ENCODE measurements at places on chromosomes 13 and 19.
A peak's percentile ranks its signal among the peaks of the same experiment; 100 is the strongest.

GRCh38 chr19:31451686-31452330 lies 102.6 kb upstream of the TSHZ3 start:
- no peak for DNase-seq

DNA sequence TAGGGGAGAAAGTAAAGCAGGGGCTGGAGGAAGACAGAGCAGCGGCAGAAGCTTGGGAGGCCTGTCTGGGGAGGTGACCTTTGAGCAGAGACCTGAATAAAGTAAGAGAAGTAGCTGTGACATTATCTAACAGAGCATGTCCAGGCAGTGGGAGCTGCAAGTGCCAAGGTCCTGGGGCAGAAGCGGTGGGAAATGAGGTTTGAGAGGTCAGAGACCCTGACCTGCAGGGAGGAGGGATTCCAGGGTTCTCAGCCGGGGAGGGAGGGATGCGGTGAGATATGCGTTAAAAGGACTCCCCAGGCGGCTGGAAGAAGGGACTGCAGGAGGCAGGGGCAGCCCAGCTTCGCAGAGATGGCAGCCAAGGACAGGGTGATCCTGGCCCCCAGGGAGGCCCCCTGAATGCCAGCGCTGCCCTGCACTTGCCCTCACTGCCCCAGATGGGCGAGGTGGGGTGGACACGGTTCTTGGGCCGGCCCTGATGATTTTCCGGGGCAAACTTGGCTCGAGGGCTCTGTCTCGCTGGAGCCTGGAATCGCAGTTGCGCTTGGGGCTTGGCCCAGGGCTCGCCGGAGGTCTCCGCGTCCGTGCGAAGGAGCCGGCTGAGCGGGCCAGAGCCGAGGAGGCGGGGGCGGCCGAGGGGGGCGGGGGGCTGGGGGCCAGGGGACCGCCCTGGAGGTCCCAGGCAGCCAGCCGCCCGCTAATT lies 3.2 kb downstream of the CRLF1 start:
- peak; percentile 54 for DNase-seq

- no peak for DNase-seq
Measured at GRCh38 chr19:32708457-32708856, 11.1 kb upstream of the TDRD12 start.

DNA sequence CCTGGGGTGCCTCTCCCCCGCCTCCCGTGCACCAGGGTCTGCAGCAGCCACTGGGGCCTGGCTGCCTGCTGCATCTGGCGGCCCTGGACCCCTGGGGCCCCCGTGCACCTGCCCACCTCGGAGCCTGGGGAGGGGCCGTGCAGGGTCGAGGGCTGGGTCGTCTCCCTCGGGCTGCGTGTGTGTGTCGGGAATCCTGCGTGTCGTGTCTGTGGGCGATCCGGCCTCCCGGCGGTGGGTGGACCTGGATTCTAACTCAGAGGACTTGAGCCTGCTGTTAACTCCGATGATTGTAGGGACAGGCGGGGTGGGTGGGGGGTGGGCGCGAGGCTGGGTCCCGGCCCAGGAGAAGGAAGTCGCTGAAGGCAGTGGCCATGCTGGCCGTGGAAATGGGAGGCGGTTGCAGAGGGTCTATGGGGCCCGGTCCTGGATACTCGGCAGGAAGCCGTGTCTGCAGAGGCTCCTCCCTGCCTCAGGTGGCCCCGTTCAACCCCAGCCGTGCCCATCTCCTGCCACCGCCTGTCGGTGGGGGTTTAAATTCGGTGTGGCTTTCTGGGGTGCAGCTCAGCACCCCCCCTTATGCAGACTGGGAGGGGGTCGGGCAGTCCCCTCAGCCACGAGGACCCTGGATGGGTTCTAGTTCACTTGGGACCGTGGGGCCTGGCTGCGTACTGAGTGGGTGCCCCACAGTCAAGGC lies 9.4 kb upstream of the WDR18 start:
- DNase-seq = peak; percentile 47

DNA sequence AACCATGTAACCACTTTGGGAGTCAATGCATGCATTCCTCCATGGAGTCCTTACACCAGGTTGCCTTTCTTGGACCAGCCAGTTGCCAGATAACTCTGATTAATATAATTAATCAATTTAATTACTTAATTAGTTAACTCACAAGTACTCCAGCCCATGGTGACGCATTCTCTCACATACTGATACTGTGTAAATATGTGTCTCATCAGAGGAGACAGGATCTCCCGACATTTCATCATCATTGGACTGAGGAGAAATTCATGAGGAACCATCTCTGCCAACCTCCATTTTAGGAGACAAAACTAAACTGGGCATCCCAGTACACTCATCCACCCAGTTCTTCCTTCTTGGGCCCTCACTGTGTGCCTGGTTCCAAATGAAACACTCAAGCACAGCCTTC lies 6.5 kb upstream of the CASP14 start:
- no peak for DNase-seq

DNA sequence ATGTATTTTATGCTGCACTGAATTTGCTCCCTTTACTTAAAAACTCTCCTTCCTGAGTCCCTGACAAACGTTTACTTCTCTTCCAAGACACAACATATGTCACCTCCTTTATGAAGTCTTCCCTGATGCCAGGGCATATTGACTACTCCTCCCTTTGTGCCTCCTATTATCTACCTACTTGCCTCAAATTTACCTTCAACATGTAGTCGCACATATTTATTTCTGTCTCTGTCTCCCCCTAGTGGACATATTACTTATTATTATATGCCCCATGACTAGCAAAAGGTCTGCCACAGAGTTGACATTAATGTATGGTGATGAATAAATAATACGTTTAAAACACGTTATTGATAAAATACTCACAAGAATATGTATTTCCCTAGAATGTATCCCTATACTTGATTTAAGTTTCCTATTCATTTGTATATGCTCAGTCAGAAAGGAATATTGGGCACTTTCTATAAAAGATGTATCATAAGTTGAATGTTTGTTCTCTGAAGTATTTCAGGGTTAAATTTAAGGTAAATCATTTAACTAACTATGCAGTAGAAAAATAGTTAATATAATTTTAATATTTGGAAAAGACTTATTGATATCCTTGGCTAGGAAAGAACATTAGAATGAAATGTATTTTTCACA lies 250.3 kb upstream of the ATXN8OS start:
- no peak for DNase-seq

DNA sequence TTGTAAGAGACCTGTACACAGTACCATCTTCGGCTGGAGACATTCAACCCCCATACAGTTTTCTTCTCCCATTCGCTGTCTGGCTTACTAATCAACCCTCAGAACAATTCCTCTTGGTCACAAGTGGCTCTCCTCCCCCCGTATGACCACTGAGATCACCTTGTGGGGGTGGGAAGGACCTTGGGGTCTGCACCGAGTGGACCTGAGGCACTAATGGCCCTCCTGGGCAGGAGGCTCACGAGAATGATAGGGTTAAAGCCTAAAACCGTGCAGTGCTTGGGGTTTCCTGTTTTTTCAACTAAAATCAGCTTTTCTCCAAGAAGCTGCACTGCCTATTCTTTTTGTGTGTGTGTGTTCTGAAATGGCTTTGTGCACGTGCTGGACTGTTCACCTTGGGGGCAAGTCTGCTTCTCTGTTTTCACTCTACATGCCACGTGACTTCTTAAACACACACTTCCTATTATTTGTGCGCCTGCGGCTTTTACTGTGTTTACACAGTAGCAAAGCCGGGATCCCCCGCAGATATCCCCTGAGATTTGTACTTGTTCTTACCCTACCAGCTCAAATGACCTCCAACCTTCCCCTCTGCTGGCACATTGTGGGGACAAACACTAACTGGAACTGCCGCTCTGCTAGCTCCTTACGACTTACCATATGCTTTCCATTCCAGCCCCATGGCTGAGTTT lies 12.3 kb downstream of the RBM26 start:
- no peak for DNase-seq

- DNase-seq = no peak
Measured at GRCh38 chr19:56837492-56838023, 3.0 kb downstream of the PEG3 start.

DNA sequence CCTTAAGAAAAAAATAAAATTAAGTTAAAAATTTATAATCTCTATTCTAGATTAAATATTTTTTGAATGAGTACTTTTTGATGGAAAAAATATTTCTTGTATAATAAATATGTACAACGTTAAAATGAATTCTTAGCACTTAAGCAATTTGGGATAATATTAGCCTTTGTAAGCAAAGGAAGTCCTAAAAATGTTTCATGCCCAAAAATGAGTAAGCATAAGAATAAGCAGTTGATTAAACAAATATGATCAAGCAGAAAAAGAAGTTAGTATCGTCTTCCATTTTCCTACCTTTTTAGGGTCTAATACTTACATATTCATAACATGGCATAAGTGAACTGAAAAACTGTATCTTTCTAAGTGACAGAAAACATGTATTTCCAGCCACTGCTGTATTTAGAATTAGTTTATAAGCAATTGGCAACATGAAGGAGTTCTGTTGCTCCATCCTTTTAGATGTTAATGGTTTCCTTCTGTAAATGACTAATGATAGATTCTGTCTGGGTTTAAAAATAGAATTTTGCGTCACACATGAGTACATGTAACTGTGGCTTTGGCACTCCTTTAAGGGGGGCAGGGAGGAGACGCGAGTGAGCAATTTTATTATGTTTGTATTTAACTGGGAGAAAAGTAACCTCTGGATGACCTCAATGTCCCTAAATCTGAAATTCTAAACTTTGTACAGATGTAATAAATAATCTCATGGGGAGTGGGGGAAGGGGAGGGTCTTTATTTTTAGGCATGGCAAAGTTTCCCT lies 237.4 kb downstream of the RGCC start:
- peak; percentile 45 for DNase-seq

- DNase-seq = no peak
Measured at GRCh38 chr13:23776698-23777574, 112.3 kb downstream of the MIPEP start.

- DNase-seq = peak; percentile 83
Measured at GRCh38 chr13:109436055-109436622, 350.2 kb downstream of the IRS2 start.

GRCh38 chr13:110634558-110634957 lies 19.2 kb downstream of the NAXD start:
- no peak for DNase-seq

DNA sequence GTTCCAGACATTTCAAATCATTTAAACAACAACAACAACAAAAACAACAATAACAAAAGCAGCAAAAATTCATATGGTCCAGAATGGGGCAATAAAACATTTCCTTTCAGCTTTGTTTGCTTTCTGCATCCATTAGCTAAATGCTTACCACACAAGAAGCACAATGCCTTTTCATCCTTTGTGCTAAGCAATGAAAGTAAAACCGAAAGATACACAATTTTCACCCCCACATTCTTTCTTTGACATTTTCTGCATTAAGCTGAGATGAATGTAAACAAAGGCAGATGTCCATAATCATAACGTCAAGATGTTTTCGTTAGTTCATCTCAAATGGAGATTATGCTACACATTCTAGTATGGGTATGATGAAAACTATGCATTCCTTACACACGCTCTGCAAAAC lies 568.5 kb downstream of the SLITRK6 start:
- no peak for DNase-seq

- DNase-seq = no peak
Measured at GRCh38 chr13:50766695-50767094, 76.8 kb downstream of the DLEU7 start.

- DNase-seq = no peak
Measured at GRCh38 chr13:44619651-44620050, 43.5 kb upstream of the TSC22D1 start.

GRCh38 chr19:18543814-18544475 lies 572 bp upstream of the FKBP8 start:
- DNase-seq = no peak

DNA sequence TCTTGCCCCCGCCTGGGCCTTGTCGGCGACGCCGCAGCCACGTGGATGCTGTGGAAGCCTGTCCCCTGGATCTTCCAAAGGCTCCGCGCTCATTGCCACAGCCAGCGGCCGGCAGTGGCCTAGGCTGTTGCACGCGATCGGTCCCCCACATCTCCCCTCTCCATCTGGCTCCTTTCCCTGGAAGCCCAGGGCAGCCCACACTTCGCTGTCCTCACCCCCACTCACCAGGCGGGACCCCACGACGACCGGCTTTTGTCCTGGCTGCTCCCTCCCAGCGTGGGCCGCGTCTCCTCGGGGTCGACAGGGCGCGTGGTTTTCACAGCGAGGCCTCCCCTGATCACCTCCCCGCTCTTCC lies 605 bp upstream of the TEX30 start:
- DNase-seq = no peak

DNA sequence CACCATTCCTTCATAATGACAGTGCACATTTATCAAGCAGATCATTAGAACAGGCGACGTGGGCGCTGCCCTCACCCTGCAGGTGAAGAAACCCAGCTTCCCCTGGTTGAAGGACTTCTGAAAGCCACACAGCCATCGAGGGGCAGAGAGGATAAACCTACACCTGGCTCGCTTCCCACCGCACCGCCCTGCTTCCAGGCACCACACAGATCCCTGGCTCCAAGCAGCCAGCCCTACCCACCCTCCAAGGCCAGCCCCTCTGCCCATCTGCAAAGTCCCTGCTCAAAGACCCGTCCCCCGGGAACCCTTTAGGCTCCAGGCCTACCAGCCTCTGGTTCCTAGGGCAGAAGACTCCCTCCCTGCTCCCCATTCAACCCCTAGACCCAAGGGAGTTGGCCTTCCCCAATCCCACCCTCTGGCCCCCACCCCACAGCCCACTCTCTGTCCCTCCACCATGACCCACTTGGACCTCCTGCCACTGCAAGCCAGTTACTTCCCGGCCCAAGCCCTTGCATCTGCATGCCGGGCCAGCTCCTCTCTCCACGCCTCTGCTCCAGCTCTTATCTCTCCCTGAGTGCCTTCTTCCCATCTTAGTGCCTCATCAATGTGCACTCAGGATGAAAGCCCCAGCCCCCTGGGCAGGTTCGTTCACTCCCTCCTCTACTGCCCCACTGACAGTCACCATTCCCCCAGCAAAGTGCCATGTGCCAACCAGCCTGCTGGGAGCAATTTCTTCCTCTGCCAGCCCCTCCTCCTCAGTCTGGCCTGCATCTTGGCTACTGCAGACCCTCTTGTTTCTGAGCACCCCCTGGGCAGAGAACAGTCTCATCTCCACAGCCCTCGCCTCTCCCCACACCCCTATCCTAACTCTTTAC lies 28.0 kb downstream of the PEPD start:
- DNase-seq = peak; percentile 42

GRCh38 chr13:23915308-23915707 lies 18.0 kb upstream of the C1QTNF9B start:
- no peak for DNase-seq

GRCh38 chr13:100536643-100537180 lies 51.9 kb downstream of the GGACT start:
- no peak for DNase-seq

All from RWPE2 (cell line).